Hindlimb muscle (tissue), 1 donor: ENCODE measurements at places on chromosomes 11 and 22.

DNA sequence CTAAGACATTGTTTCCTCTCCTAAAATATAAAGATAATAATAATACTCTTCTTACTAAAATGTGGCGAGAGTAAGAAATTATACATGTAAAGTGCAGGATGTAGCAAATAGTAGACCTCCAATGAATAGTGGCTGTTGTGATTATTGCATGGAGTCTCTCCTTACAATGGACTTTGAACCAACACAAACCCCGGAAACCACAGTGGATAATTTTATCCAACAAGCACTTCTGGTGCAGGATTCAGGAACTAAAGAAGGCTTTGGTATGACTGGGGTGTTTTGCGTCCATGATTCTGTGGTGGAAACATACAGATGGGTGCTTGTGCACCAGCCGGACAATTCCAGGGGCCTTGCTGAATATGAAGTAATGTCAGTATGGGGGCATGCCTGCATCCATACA, 146.4 kb upstream of the UBASH3B start:
- no peak for DNase-seq

- DNase-seq = no peak
These were observed 18.1 kb upstream of the HSPA8 start for GRCh38 chr11:123080015-123080414.

GRCh38 chr11:86136538-86136937, 67.7 kb upstream of the PICALM start:
- no peak for DNase-seq

- no peak for DNase-seq
These were observed 18.1 kb upstream of the PRR5 start for GRCh38 chr22:44683881-44684280.

DNA sequence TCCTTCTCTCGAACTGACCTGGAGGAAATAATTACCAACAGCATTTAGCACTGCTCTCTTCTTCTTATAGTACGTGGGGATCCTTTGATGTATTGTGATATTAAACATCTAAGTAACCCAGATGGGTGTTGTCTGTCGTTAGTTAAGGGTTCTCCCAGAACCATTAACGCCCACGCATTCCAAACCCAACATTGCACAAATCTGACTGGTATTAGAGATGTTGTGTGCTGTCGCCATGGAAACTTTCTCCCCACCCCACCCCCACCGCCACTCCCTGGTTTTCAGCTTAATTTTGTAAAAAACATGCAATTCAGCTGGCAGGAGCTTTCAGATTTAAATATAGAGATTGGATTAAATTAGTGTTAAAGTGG, 1495.2 kb downstream of the TBC1D22A start:
- DNase-seq = no peak

- no peak for DNase-seq
These were observed 228.9 kb upstream of the SORL1-AS1 start for GRCh38 chr11:121681550-121682268.

GRCh38 chr11:100294748-100295147, 392.3 kb upstream of the ARHGAP42 start:
- no peak for DNase-seq

- peak; percentile 100 for DNase-seq
These were observed at the start of gene SREBF2 for GRCh38 chr22:41832553-41833368. SREBF2 (plus strand) TSS chr22:41833105; CDS start chr22:41833271, 166 bp downstream.

DNA sequence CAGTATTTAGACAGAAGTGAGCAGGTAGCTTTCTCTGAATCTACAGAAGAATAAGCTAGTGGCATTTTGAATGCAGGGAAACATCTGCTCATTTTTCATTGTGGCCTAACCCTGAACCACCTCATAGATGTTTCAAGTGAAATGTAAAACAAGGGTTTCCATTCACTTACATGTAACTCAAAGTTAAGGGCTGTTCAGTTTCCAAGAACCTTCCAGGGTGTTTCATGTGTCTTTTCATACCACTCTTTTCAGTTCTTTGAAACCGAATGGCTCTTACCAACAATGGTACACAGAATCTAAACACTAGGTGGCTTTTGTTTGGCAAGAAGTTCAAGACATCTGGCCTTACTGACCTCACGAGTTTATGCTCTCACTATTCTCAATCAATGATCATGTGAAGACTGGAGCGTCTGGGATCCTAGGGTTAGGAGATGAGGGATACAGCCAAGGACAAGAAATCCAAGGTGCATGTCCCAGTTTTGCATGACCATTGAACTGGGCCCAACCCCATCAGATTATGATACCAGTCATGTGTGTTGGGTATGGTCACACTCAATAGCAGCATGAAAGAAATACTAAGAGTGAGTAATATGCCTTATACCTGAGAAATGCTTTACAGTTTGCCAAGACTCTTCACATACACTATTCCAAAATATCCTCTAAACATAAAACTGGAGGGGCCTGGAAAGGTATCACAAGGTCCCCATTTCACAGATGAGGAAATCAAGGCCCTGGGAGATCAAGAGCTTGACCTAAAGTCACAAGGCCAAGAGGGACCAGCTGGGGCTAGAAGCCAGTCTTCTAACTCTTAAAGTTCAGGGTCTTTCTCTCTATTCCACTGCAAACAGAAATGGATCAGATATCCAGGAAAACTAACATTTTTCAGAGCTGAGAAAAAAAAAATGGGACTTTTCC, 92.7 kb downstream of the ETS1 start:
- no peak for DNase-seq

- no peak for DNase-seq
These were observed 135.0 kb downstream of the SERGEF start for GRCh38 chr11:17877886-17878285.

DNA sequence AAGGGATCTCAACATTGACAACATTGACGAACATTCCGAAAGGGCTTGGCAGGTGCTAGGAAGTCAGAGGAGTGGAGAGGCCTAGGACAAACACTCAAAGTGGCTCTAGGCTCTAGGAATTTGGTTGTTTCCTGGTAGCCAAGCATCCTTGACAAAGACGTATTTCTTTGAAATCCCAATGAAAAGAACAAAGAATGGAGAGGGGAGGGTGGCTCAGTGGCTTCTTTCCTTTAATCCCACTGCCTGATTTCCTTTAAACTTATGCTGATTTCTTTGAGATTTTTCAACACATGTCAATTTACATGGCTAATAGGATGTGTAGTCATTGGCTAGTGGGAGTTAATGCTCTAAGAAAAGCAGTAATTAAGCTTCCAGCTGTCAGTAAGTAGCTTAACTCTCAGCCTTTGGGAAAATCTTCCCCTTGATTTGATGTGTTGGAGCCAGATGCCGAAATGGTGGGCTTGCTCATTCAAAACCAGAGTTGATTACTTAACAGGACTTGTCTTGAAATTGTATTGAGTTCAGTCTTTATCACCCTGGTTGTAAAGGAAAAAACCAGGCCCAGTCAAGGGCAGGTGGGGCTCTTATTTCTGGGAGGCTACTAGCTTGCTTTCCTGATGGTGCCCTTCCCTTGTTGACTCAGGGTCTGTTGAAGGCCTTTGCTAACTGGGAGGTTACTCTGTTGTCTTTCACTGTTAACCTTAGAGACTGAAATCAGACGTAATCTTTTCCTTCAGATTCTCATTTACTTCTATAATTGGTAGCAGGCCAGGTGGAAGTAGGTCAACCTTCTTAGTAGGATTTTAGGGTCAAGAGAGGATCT, 44.6 kb upstream of the SORL1-AS1 start:
- DNase-seq = no peak

GRCh38 chr11:131033151-131033651, 116.9 kb upstream of the SNX19 start:
- no peak for DNase-seq

GRCh38 chr11:67053896-67054329, 2.7 kb upstream of the RHOD start:
- DNase-seq = no peak

- DNase-seq = no peak
These were observed 696 bp upstream of the MARK2 start for GRCh38 chr11:63838150-63838677.

- DNase-seq = no peak
These were observed 122.3 kb upstream of the SNX19 start for GRCh38 chr11:131038597-131038996.

DNA sequence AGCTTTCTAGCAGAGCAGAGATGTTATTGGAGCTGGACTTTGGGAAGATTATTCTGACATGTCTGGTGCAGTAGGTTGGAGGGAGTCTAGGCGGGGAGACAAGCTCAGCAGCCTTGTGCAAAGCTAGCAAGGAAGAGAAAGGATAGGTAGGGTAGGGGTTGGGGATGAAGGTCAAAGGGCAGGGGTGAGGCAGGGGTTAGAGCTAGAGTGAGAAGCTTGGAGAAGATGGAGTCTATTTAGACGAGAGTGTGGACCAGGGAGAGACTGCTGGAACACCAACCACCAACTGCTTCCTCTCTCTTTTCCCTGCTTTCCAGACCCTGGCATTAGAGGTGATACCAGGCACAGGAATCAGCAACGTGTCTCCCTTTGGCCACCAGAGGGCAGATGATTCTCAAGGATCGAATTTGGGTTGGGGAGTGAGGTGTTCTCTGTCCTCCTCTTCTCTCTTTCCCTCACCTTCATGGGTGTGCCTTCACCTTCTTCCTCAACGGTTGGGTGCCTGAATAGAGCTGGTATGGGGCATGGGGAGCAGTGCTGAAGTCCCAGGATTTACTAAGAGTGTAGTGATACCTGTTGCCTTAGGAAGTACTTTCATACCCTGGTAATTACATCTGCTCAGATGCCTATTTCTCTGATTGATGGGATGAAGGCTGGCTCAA, 1.8 kb upstream of the MARK2 start:
- peak; percentile 74 for DNase-seq

GRCh38 chr11:135074397-135074998, 662.5 kb upstream of the B3GAT1 start:
- no peak for DNase-seq

- no peak for DNase-seq
These were observed 97.9 kb downstream of the MORC2 start for GRCh38 chr22:30870451-30871345.

GRCh38 chr11:43923406-43924111, 18.9 kb upstream of the C11orf96 start:
- peak; percentile 71 for DNase-seq

DNA sequence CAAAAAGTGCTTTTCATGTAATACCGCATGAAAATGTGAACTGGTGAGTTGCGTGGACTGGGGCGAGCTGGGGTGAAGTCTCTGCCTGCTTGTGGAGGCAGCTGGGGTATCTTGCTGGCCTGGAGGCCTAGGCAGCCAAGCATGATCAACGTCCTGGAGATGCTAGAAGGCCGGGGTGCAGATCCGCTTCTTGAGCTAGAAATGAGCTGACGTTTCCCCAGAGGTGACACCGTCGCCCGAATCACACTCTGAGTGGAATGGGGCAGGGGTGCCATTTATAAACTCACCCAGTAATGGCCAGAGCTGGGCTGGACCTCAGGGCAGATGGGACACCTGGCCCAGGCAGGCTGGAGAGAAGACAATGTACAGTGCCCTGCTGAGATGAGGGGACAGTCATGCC, 1513.0 kb downstream of the TBC1D22A start:
- DNase-seq = no peak

GRCh38 chr22:46267431-46268279, at the start of gene TTC38:
TTC38 (plus strand) TSS chr22:46268008; CDS start chr22:46268040, 32 bp downstream.
- peak; percentile 89 for DNase-seq

GRCh38 chr22:19536564-19536963, 12.4 kb upstream of the CLDN5 start:
- no peak for DNase-seq

DNA sequence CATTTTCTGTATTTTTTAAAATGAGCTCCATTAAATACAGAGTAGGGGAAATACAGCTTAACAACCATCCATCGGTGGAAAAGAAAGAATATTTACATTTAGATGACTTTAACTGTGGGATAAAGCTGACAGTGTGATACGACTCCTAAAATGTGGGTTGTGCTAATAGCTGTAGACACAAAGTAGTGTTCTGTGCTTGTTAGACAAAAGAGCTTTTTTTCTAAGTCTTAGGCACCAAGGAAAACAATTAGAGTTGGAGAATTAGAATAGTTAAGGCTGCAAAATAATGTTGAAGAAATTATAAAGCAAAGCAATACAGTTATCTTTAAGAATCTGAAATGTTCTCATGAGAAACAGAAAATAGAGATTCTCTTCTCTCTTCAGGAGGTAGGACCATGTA, 307.7 kb upstream of the KIRREL3 start:
- no peak for DNase-seq

- no peak for DNase-seq
These were observed 935 bp downstream of the TRIM68 start for GRCh38 chr11:4607096-4607495.

DNA sequence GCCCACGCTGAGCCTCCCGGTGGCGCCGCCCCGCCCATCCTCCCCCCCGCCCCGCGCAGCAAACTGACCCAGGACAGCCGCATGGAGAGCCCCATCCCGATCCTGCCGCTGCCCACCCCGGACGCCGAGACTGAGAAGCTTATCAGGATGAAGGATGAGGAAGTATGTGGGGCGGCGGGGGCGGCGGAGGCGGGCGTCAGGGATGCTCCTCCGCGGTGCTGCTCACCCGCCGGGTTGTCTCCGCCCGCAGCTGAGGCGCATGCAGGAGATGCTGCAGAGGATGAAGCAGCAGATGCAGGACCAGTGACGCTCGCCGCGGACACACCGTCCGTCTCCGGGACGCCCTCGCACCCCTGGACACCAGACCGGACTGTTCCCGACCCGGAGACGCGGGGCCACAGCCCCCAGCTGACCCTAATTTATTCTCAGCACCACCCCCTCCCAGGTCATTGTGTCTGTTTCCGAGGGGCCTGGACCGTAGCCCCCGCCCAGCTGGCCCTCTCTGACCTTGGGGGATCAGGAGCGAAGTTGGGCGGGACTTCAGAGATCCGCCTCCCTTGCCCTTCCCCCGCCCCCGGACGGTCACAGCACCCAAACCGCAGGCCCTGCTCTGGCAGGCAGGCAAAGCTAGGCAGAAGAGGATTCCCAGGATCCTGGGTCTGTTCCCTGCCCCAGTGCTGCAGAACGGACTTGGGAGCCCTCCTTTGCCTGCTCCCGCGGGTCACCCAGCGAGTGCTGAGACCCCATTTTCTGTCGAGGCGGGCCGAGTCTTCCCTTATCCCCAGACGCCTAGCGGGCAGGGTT, 959 bp upstream of the GP1BB start:
- no peak for DNase-seq

GRCh38 chr11:105767931-105768330, 158.1 kb downstream of the GRIA4 start:
- DNase-seq = peak; percentile 18

GRCh38 chr22:37377927-37378326, 49.4 kb downstream of the ELFN2 start:
- no peak for DNase-seq

DNA sequence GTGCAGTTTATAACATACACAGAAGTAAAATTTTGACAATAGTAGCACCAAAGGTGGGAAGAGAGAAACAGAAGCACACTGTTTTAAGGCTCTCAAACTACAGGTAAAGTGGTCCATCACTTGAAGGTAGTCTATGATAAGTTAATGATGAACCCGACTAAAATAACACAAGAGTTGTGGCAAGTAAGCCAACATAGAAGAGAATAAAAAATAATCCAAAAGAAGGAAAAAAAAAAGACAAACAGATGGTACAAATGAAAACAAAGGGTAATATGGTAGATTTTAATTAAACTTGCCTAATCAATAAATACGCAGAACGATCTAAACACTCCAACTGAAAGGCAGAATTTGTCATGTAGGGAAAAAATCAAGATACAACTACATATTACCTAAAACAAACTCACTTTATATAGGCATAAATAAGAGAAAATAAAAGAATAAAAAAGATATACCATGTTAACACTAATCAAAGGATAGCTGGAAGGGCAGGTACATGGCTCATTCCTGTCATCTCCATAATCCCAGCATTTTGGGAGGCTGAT, 31.6 kb downstream of the DGCR2 start:
- DNase-seq = no peak

- DNase-seq = no peak
These were observed 25.7 kb downstream of the CASP5 start for GRCh38 chr11:104997288-104997687.

GRCh38 chr22:20741634-20742581, 32.0 kb upstream of the SERPIND1 start:
- no peak for DNase-seq
